ENCODE measurements at places on chromosomes 6 and 20.

DNA sequence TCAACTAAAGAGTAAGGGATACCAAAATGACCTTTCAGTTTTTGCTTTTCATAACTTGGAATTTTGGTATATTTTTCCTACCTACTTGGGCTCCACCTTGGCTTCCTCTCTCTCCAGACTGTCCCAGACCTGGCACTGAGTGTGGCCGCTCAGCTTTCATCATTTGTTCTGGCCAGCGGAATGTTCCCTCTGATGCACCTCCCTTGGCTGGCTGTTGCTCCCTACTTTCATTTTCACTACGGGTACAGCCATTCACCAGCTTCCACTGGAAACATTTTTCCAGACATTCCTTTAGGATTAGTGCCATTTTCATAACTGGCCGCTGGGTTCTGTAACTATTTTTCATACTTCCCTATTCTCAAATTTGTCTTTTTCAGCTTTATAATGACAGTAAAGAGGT is 487.4 kb downstream of the TENT5A start:
- DNase-seq, result no peak

GRCh38 chr6:73870907-73871306 is 174.9 kb downstream of the CD109 start:
- no peak for DNase-seq

- DNase-seq, result no peak
Measured at GRCh38 chr6:1335367-1336037, 23.6 kb downstream of the FOXQ1 start.

- DNase-seq, result no peak
Measured at GRCh38 chr20:18928626-18929025, 115.0 kb downstream of the SCP2D1 start.

GRCh38 chr20:50563133-50563944 is 53.2 kb downstream of the PTPN1 start:
- no peak for DNase-seq

- DNase-seq, result no peak
Measured at GRCh38 chr6:155200012-155200411, 63.8 kb upstream of the CLDN20 start.

DNA sequence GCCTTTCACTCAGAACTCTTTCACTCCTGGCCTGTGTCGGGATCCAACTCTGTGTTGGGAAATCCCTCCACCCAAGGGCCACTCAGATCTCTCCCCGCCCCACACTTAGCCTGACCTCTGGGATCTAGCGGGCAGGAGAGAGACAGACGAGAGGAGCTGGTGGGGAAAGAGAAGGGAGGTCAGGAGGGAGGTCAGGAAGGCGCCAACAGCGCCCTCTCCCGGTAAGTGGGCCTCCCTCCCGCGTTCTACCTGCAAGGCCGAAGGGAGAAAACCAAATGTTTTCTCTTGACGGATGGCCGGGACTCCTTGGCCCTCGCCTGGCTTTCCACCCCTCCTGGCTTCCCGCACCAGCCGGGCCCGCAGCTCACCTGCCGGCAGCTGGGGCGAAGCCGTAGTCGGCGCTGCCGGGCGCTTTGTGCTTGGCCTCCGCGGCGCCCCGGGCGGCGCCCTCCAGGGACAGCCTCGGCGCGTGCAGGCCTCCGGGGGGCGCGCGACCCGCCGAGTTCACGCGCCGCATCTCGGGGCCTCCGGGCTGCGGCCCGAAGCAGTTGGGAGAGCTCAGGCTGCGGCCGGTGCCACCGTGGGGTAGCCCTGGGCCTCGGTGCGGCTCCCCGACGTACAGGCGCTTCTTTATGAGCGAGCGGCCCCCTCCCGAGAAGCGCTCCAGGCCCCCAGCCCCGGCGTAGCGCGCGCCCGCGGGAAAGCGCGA is 38.2 kb downstream of the C6orf132 start:
- peak; percentile 54 for DNase-seq

GRCh38 chr6:79188885-79189480 is 45.5 kb downstream of the HMGN3 start:
- no peak for DNase-seq

DNA sequence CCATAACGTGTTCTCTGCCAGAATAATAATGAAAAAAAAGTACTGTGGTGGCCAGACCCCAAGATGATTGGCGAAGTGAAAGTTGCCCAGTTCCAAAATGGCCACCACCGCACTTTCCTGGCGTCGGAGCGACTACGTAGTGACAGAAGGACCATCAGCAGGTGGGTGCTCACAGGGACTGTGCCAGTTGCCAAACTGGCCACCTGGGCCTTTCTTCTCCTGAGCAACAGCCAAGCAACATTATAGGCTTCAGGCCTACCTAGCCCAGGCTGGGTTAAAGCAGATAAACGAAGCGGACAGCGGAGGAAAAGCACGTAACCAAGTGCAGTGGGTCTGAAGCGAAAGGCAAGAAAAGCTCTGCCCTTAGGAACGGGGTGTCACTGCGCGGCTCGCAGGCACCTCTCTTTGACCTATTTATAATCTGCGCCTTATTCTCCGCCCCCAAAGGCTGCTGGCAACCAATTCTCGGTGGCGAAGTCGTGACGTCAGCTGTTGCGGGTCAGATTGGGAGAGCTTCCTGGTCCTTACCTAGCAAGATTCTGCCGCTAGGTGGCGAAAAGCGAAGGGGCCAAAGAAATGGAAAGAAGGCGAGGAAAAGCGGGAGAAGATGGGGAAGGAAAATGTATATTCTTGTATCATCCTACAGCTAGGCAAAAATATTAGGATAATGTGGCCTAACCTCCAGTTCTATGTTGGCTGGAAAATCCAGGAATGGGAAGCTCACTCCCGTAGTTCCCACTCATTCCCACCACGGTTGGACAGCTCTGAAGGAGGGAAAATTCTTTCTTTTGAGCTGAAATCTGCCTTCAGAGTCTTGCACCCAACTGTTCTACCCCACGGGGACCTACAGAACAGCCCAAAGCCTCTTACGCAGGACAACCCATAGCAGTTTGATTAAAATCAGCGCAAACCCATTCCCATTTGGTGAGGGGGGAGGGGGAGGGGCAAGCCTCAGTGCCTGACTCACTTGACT is 6.9 kb upstream of the MOG start:
- DNase-seq, result peak; percentile 91

- DNase-seq, result no peak
Measured at GRCh38 chr6:36848658-36849441, 9.6 kb upstream of the CPNE5 start.

DNA sequence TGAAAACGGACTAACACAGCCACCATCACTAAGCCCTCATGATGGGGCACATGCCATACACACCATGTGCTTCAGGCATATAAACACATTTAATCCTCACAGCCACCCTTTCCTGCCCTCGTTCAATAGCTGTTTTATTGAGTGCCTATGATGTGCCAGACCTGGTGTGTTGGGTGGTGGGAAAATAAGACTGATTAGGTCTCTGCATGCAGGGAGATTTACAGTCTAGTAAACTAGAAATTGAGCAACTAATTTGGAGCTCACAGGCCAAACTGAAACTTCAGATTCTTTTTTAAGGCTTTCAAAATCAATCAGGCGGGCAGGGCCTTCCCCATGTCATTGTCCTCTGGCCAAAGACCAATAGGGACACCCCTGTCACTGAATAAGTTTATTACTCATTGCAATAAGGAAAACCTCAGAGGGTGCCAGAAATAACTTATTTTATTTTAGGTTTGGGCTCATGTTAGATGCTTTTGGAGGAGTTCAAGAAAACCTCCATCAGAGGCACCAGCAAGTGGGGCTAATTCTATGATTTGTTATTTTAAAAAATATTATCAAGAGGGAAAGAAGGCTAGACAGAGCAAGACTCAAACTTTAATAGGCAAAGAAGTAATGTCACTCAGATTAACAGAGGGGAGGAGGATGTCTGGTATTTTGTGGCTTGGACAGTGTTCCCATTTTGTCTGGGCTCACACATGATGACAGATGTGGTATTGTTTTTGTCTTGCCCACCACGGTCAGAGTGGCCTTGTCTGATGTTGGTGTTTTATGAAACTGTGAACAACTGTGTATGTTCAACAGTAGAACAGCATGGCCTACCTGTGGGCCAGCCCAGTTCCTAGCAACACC is 12.0 kb downstream of the ZFP64 start:
- DNase-seq, result no peak

All from stimulated activated CD8-positive, alpha-beta memory T cell treated with anti-CD3 and anti-CD28 coated beads, Interleukin-12 subunit alpha, Interleukin-12 subunit beta, amount 100 ng/mL, for 4 hours (primary cell).